CD4-positive, alpha-beta T cell treated with Interleukin-17A for 1 hour (primary cell): ENCODE measurements at places on chromosomes 12 and 14.

DNA sequence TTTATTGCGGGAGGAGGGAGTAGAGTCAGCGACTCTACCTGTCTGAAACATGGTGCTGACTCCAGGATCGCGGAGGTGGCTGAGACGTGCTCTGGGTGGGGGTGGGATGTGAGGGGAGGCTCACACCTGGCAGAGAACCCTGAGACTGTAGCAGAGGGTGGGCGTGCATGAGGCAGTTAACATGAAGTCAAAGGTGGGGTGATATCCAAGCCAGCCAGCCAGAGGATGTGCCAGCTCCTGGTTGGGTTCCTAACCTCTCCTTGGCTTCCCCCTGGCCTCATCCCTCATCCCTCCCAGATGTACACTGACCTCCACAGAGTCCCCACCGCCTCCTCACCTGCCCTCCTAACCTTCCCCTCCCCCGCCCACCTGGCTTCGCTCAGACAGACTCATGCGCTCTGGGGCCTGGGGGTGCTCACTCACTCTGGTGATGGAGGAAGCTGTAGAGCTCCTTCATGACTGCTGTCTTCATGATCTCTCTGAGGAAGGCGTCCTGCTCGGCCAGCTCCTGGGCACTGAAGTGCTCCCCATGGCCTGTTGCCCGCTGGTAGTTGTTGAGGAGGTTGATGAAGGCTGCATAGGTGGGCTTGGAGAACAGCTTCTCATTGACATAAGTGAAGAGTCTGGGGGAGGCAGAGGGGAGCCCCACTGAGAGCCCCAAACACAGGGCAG is 9.3 kb downstream of the ENDOU start:
- no peak for DNase-seq

GRCh38 chr12:100489251-100489820 is 15.7 kb downstream of the NR1H4 start:
- no peak for DNase-seq

DNA sequence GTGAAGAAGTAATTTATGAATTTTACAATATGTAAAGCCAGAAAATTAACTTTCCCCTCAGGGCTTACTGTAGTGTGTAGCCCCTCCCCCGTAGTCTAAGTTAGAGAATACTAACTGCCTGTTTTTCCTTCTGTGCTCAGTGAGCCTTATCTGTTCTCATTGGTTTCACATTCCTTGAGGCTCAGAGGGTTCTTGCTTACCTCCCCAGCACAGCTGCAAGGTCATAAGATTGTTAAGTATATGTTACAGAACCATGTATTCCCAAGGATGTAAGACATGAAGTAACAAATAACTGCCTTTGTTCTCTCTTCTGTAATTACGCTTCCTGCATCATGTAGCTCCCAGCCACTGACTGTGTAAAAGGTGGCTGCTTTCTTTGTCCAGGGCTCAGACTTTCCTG is 1351.1 kb downstream of the TMEM121 start:
- no peak for DNase-seq

GRCh38 chr12:87756721-87757120 is 272.5 kb downstream of the C12orf50 start:
- no peak for DNase-seq

- DNase-seq = no peak
These were observed 19.5 kb downstream of the KCNA5 start for GRCh38 chr12:5063149-5063548.

GRCh38 chr14:96139169-96139568 is 65.5 kb upstream of the BDKRB2 start:
- no peak for DNase-seq

- peak; percentile 45 for DNase-seq
These were observed 518 bp downstream of the GSKIP start for GRCh38 chr14:96363751-96364336.

GRCh38 chr12:65720136-65721130 is 103.8 kb upstream of the HMGA2 start:
- DNase-seq = no peak

DNA sequence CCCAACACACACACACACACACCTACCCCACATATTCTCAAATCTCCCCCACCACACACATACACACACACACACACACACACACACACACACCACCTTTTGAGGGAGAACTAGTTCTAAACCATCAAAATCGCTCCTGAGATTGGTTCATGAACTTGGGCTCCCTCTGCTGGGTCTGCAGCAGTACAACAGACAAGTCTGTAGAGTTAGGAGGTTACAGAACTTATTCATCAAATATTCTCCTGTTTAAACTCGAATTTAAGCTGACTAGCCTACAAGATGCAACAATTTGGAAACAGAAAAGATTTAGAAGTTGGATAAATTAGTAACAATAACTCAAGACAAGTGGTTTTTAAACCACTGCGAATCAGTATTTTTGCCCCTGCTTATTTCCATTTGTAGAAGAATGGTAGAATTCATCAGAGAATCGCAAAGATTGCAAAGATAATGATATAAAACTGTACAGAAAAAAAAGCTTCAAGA is 136.4 kb upstream of the USP15 start:
- peak; percentile 38 for DNase-seq

DNA sequence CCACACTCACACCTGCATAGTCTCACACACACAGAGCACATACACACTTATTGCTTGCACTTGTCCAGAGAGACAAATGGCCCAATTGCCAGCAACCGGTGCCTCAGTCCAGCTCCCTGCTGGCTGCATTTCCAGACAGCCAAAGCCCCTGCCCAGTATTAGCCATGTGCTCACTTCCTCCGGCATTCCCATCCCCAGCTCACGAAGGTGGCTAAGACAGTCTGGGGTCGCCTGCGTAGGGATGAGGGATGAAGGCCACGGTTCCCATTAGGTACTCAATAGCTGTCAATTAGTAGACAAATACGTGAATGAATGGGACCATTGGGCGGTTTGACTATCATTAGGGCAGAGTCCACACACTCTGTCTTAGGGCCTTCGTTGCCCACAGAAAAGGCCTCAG is 146.8 kb upstream of the EGLN3 start:
- DNase-seq = no peak

DNA sequence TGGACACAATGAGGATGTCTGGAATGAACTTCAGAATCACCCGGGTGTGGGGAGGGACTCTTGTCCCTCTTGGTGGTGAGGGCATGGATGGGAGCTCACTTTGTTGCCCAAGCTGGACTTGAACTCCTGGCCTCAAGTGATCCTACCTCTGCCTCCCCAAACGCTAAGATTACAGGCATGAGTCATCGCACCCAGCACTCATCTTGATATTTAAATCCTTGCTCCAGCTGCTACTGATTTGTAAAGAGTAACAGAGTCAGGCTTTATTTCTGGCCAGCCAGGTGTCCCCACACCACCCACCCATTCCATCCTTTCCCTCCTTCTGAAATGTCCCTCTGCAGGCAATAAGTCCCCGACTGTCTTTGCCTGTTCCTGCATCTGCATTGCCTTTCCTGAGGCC is 4.9 kb downstream of the DDX54 start:
- DNase-seq = no peak

DNA sequence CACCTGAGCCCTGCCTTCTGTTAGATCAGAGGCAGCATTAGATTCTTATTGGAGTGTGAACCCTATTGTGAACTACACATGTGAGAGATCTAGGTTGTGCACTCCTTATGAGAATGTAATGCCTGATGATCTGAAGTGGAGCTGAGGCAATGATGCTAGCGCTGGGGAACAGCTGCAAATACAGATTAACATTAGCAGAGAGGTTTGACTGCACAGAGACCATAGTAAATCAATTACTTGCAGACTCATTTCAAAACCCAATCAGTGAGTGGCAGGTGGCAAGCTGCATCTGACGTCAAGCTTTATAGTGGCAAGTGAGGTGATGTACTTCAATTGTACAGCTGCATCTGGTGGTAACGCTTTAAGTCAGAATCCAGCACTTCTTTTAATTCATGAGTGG is 141.6 kb downstream of the GPHN start:
- no peak for DNase-seq
